ENCODE measurements at places on chromosomes 5 and 9.

DNA sequence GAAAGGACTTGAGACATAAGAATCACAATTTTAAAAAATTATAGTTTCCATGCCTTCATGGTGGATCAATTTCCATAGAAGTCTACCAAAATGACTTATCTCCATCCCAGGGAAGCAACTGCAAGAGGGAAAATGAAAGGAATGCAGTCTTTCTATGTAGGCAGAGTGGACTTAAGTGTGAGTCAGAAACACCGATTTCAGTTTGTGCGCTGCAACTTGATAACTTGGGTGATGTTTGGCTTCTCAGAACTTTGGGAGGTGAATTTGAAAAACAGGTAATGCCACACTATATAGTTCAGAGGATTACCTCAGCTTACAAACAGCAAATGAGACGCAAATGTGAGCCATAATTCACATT is 708 bp upstream of the CSNK1G3 start:
- DNase-seq: peak; percentile 11

DNA sequence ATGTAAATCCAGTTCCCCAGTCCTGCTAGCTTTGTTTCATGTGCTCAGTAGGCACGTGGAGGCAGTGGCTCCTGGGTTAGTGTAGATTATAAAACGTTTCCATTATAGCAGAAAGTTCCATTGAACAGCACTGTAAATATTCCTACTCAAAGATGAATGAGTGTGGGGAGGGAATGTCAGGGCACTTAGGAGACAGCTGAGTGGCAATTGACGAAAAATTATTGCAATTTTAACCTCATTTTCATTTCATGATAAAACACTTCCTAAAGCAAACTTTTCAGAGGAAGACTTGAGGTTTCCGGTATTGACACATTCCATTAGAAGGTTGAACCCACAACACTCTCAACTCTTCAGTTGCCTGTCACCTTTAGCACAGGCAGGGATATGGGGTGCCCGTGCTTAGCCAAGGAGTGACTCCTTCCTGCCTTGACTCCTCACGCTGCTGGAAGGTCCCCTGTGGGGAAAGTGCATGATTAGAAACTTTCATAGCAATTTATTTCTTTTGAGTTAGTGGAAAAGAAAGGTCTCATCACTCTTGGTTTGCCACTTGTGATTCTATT is 41.2 kb downstream of the SLC46A2 start:
- no peak for DNase-seq

- DNase-seq: no peak
Measured at GRCh38 chr5:171598641-171599152, 179.2 kb downstream of the FGF18 start.

- no peak for DNase-seq
Measured at GRCh38 chr5:137933491-137933911, 44.2 kb downstream of the PKD2L2 start.

- no peak for DNase-seq
Measured at GRCh38 chr9:104775976-104776375, 12.0 kb downstream of the NIPSNAP3B start.

DNA sequence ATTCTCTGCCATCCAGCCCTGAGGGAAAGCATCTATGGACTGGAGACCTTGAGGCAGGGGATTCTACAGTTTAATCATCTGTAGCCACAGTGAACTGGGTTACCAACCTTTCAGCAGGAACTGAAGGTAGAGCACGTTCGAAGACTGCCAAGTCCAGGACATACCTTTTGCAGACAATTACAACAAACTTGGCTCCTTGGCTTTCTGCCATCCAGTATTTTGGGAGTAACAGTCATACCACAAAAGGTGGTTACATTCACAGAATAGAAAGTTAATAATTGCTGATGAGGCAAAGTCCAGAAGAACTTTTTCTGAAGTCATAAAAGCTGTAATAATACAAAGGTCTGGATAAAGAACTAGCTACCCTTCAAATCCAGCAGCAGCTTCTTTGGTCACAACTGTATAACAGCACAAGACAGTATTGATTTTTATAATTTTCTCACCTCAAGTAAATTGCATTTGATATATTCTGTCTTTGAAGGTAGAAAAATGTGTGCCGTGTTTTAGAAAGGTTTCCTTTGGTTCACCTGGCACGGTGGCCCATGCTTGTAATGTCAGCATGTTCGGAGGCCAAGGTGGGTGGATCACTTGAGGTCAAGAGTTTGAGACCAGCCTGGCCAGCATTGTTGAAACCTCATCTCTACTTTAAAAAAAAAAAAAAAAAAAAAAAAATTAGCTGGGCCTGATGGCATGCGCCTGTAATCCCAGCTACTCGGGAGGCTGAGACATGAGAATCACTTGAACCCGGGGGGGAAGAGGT is 236.6 kb downstream of the NR3C1 start:
- DNase-seq: no peak

GRCh38 chr5:10876006-10876744 is 115.1 kb upstream of the DAP start:
- no peak for DNase-seq

DNA sequence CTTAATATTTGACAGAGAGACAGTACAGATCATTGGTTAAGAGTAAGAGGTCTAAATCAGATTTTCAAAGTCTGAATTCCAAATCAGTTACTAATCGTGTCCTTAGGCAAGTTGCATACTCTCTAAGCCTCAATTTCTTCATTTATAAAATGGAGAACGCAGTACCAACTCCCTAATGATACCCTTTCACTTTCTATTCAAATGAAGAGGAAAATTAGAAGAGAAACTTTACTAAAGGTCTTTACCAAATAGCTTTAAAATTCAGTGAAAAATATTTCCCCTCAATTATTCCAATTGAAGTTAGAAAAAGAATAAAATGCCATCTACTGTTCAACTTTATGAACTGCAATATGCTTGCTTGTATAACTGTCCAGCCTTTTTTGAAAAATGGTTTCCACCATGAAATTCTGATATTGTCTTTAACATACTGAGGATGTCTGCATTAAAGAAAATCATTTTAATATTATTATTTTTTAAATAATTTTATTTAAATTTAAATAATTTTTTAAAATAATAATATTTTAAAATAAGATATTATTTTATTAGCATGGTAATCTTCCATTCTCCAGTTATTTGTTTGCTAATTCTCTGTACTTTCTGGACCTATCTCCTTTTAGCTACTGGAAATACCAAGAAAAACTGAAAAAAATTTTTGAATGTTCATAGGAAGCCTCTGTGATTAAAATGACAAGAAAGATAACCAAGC is 36.0 kb downstream of the POC5 start:
- no peak for DNase-seq

DNA sequence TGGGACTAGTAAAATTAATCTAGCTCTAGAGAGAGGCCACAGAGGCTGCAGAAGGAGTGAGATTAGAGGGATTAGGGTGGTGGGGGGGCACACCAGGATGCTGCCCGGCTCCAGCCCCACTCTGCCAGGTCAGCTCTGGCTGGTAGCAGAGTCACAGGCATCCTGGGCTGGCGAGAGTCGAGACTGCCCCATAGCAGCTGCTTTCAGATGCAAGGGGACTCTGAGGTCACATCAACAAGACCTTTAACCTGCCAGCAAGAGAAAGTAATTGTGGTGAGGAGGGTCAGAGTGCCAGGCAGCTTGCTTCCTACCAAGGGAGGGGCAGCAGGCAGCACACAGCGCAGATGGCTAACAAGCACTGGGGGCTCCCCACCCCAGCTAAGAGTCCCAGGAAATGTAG is 7.5 kb downstream of the EPB41L4B start:
- DNase-seq: no peak

GRCh38 chr9:86470326-86470725 is 116.1 kb upstream of the TUT7 start:
- DNase-seq: no peak

DNA sequence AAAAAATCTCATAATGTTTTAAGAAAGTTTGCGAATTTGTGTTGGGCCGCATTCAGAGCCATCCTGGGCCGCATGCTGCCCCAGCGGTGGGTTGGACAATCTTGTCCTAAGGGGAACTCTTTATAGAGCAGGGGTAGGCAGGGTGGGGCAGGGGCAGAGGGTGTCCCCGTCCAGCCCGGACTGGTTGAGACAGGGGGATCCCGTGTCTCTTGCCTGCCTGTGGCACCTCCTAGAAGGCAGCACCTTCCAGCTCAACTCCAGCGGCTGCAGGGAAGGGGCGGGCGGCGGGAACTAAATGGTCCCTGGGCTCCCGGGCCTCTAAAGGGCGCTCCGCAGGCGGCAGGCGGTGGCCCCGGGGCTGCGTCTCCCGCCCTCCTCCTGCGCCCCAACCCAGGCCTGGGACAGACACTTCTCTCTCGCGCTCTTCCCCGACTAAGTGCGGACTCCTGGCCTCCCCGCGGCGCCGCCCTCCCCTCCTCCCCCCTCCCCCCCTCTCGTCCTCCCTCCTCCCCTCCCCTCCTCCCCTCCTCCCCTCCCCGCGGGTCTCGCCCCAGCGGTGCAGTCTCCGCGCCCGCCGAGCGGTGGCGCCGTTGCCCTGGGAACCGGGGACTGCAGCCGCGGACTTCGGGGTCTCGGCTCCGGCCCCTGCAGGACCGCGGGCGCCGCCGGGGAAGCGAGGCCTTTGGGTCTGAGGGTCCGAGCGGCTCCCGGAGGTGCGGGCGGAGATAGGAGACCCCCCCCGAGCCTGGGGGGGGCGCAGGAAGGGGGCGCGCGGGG is 132.6 kb downstream of the MRPL36 start:
- no peak for DNase-seq

DNA sequence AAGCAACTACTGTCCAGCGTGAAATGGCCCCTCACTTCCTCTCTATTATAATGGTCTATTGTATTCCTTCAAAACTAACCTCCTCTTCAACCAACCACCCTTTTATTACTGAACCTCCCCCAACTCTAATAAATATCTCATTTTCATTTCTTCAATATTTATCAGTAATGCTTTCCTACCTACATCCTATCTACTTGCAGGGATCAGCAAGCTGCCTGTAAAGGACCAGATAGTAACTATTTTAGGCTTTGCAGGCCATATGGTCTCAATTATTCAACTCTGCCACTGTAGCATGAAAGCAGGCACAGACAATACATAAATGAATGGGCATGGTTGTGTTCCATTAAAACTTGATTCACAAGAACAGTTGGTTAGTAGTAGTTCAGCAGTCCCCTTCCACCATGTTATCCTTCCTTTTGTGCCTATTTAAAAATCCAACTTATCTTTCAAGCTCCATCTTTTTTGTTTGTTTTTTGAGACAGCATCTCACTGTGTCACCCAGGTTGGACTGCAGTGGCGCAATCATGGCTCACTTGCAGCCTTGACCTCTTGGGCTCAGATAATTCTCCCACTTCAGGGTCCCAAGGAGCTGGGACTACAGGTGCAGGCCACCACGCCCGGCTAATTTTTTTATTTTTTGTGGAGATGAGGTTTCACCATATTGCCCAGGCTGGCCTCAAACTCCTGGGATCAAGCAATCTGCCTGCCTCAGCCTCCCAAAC is 45.8 kb downstream of the PCDHGC5 start:
- DNase-seq: no peak

- no peak for DNase-seq
Measured at GRCh38 chr5:162128117-162128516, 60.5 kb downstream of the GABRG2 start.

- no peak for DNase-seq
Measured at GRCh38 chr9:35996358-35996970, 38.5 kb upstream of the OR2S2 start.

GRCh38 chr9:129496473-129497004 is 124.4 kb downstream of the C9orf50 start:
- DNase-seq: peak; percentile 95

GRCh38 chr5:3377831-3378230 is 217.8 kb upstream of the IRX1 start:
- no peak for DNase-seq

- no peak for DNase-seq
Measured at GRCh38 chr5:52685971-52686370, 101.7 kb upstream of the ITGA1 start.

DNA sequence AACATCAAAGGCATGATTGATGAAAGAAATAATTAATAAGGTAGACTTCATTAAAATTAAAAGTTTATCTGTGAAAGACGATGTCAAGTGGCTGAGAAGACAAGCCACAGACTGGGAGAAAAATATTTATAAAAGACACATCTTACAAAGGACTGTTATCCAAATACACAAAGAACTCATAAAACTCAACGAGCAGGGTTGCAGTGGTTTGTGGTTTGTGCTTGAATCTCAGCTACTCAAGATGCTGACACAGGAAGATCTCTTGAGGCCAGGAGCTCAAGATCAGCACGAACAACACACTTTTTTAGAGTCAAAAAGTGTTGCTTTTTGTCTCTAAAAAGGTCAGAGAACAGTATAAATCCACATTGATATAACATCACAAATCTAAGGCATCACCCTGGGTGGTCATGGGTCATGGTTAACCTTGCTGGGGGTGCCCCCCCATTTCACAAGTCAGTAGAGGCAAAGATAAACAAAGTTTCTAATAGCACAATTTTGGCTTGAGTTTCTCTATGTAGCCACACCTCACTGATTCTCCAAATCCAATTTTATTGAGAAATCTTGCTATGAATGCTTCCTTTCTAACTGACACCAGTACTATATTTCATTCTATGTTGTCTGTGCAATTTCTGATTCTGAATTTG is 342.9 kb upstream of the RPS23 start:
- no peak for DNase-seq

GRCh38 chr5:160485364-160485969 is 63.8 kb downstream of the PTTG1 start:
- DNase-seq: no peak

- no peak for DNase-seq
Measured at GRCh38 chr9:108077556-108077955, 588.0 kb upstream of the KLF4 start.

DNA sequence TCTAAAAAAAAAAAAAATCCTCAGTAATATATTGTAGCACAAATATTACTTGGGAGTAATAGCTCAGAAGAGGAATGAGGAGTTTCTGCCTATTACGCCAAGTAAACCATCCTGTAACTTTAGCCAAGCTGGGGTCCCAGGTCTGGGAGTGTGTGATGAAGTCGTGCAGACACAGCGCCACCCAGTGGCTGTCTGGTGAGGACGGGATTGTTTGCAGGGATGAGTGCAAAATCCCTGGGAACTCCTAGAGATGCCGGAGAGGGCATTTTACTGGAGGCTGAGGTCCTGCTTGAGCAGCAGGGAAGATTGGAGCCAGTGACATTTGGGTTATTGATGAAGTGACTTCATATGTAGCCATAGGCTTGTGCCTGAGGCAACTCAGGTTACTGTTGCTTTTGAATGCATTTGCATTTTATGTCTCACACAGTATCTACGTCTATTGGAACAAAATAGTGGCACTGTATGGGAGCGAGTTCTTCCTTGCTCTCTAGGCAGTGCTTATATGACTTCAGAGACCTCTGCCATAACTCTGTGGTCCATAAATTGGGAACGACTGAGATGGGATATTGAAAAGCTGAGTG is 72.8 kb downstream of the PSAT1 start:
- DNase-seq: peak; percentile 50

GRCh38 chr5:7478459-7478858 is 82.5 kb downstream of the ADCY2 start:
- no peak for DNase-seq

- DNase-seq: no peak
Measured at GRCh38 chr9:33787839-33788238, 7.5 kb upstream of the PRSS3 start.

- DNase-seq: peak; percentile 86
Measured at GRCh38 chr9:35844628-35845270, 15.7 kb downstream of the TMEM8B start.
